ENCODE measurements at places on chromosomes 13 and 19. TPM values are rescaled to one million over a fixed set of nuclear protein-coding genes. Genes with fewer than 3 reads are reported as not detected.

The KCNC3 gene
- 1.6 TPM for total RNA-seq

The KLK14 gene
- not detected for total RNA-seq

The ZNF536 gene
- not detected for total RNA-seq

The IGFL3 gene
- not detected for total RNA-seq

The F10 gene
- 6.6 TPM for total RNA-seq

The KLHL1 gene
- not detected for total RNA-seq

The EDNRB gene
- 144 TPM for total RNA-seq

The PBX4 gene
- total RNA-seq: 2.0 TPM

The INAFM1 gene
- total RNA-seq: 34.4 TPM

The EDDM13 gene
- not detected for total RNA-seq

The ANGPTL8 gene
- total RNA-seq: 4.5 TPM

The ZNF584 gene
- total RNA-seq: 15.4 TPM

The ZSCAN4 gene
- total RNA-seq: not detected

The ACP7 gene
- total RNA-seq: not detected

The TEKTIP1 gene
- total RNA-seq: 0.51 TPM

The FCER2 gene
- 0.67 TPM for total RNA-seq

The DNAAF3 gene
- 0.48 TPM for total RNA-seq

The SHISA7 gene
- total RNA-seq: not detected

The SKA3 gene
- not detected for total RNA-seq

The IGFL2 gene
- total RNA-seq: not detected

The LYPD5 gene
- total RNA-seq: 2.0 TPM

GRCh38 chr19:14762111-14762510 lies 16.2 kb downstream of the ADGRE2 start:
- DNase-seq: no peak

- no peak for DNase-seq
Observed at GRCh38 chr19:12872941-12873890, 8.0 kb downstream of the DNASE2 start.

DNA sequence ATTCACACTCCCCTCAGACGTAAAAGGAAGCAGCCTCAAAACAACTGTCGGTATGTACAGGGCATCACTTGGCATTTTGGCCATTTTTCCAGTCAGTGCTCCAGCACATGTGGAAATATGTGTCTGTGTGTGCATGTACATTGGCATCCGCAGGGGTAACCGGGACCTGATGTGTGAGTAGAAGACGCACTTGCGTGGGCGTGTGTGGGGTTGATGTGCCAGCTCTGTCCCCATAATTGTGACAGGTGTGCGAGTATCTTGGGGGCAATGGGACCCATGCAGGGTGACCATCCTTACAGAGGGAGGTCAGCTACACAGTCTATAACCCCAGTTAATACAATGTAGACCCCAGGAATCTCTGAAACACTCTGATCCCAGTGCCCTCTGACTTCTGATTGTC lies 7.3 kb upstream of the ZNF331 start:
- DNase-seq: peak; percentile 51

- no peak for DNase-seq
Observed at GRCh38 chr13:111005808-111006505, 91.1 kb upstream of the ANKRD10 start.

- DNase-seq: no peak
Observed at GRCh38 chr13:113465300-113465699, 12.0 kb upstream of the ADPRHL1 start.

DNA sequence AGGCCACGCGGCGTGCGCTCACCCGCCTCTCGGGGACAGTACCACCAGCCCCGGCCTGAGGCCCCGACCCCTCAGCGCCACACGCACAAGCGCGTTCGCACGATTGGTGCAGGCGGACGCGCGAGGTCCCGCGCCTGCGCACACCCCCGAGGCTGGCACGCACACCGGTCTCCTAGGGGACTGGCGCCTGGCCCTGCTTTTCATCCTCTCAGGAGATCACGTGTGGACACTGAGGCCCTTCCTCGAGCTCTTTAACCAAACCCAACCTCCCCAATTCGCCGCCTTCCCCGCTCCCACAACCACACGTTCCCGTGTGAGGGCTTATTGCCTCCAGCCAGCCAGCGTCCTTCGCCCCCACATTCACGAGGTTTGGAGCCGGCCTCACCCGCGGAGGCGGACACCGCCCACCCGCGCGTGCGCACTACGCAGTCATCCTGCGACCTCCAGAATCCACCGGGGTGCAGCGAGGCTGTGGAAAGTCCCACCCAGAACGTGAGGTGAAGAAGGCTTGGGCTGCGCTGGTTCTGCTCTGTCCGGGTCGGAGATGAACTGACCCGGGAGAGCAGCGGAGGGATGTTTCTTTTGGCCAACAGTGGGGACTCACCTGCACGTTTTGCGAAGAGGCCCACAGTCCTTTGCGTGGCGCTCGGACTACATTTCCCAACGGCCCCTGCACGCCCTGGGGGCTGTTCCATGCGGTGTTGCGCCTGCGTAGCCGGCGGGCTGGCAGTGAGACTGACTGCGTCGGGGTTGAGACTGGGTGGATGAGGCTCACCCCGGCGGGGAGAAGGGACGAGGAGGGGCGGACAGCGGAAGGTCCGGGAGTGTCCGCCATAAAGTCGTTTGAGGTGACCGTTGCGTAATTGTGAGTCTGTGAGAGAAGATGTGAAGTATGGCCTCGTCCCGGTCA lies 539 bp upstream of the ZNF667 start:
- DNase-seq: peak; percentile 93

DNA sequence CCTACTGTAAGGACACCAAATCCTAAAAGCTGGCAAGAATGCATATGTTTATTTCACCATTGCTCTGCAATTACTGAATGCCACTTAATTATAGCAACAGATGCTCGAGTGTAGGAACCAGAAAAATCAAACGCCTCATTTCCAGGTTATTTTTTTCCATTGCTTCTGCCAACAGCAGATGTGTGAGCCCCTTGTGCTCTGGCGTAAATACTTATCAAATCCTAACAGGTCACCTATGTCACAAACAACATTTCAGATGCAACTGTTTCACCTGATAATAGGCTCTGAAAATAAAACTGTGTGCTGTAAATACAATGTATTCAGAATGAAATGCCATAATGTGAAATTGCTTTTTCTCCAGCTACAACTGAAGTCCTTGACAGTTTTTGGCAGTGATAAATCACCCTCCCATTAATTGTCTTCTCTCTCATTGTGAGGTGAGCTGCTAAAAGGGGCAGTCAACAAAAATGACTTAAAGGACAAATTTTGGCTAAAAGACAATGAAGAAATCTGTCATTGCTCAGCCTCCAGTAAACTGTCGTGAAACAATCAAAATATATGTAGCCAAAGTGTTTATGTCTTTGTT lies 344.0 kb downstream of the DACH1 start:
- DNase-seq: no peak

- no peak for DNase-seq
Observed at GRCh38 chr13:87999240-87999700, 328.1 kb downstream of the SLITRK5 start.

GRCh38 chr19:49337267-49338022 lies 2.2 kb downstream of the CD37 start:
- peak; percentile 22 for DNase-seq

DNA sequence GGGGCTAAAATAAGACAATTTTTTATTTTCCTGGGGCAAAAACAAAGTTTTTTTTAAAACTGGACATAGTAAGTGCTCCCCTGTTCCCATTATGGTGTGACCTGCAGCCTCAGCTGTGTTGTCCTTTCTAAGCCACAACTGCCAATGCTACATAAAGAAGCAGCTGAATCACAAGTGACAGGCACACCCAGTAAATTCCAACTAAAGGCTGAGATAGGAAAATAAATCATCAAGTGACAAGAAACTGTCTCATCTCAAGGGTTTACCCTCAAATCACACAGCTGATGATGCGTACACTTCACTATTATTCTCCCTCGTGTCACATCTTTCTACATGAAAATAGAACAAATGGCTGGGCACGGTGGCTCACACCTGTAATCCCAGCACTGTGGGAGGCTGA lies 28.7 kb downstream of the STK24 start:
- no peak for DNase-seq

GRCh38 chr19:15671237-15671821 lies 1.6 kb upstream of the CYP4F12 start:
- no peak for DNase-seq

DNA sequence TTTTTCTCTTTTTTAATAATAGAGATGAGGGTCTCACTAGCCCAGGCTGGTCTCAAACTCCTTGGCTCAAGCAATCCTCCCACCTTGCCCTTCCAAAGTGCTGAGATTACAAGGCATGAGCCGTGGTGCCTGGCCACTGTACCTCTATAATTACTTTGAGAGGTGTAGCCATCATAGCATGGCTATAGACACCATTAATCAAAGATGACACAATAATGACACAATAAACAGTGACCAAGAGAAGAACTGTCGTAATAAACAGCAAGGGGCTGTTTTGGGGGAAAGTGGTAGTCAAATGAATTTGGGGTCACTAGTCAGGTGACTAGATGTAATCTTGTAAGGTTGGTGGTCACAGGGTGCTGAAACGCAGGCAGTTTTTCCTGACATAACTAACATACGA lies 30.4 kb downstream of the KLF5 start:
- no peak for DNase-seq

- no peak for DNase-seq
Observed at GRCh38 chr19:15926484-15926883, 7.8 kb downstream of the CYP4F11 start.

- no peak for DNase-seq
Observed at GRCh38 chr19:39737351-39737750, 478 bp downstream of the CLC start.

DNA sequence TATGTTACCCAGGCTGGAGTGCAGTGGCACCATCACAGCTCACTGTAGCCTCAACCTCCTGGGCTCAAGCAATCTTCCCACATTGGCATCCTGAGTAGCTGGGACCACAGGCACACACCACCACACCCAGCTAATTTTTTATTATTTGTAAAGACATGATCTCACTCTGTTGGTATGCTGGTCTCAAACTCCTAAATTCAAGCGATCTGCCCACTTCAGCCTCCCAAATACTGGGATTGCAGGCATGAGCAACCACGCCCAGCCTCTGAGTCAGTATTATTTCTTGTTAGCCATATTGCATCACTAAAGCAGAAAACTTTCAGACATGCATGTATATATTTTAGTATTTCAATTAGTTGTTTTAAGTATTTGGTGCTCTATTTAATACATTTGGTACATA lies 376.4 kb downstream of the GPC6 start:
- no peak for DNase-seq
